ENCODE measurements at places on chromosomes 13 and 19.

DNA sequence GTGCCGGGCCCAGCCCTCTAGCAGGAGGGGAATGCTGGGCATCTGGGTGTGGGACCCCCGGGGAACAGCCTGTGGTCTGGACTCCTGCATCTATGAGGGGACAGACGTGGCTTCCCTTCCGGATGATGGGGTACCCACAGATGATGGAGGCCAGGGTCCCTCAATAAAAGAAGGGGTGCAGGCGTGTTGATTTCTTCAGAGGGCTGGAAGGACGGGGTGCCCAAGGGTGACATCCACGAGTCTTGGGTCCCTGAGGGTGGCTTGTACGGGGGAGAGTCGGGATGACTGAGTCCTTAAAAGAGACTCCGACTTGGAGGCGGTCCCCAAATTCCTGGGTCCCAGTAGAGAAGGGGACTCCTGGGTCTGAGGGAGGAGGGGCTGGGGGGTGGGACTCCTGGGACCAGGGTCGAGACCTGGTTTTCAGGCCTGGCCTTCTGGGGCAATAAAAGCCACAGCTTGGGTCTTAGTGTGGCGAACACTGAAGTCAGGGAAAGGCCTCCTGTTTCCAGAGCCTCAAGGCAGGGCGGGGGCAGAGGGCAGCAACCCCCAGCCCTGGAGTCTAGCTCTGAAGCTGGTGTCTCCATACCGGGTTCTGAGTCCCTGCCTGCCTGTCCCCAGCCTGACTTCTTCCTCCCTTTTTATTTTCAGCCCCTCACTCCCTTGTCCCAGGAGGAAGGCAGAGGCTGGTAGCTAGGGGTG, 459 bp upstream of the GRIN2D start:
- no peak for DNase-seq

DNA sequence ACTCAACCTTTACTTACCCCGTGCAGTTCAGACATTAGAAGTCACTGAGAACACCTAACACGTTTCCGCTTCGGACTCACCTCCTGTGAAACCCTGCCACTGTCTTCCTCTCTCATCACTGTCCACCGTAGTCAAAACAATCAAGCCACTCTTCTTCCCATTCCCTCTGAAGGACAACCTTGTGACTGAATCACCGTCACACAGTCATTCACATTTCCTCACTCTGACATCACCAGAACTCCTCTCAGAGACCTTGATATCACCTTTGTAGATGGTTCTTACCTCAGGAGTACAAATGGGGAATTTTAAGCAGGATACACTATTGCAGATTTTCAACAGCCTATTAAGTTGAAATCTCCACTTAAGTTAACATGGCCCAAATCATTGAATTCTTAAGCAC, 1.3 kb upstream of the KBTBD6 start:
- DNase-seq = no peak

GRCh38 chr13:31982540-31982939, 49.0 kb upstream of the FRY start:
- DNase-seq = no peak

DNA sequence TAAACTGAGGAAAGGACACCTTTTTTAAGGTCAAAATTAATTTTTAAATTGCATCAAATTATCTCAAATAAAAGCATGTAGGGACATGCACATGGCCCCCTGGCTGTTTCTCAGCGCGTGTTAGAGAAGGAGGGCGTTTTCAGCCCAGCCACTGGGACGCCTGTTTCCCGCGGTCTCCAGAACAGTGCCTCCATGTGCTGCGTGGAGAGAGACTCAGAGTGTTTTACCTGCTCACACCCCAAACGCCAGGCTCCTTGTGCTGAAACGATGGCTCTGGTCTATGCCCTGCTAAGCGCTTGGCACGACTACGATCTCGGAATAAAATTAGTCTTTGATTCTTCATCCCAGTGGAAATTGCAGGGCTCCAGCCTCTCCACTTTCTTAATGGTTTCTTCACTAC, 20.0 kb upstream of the SPACA7 start:
- DNase-seq = no peak

DNA sequence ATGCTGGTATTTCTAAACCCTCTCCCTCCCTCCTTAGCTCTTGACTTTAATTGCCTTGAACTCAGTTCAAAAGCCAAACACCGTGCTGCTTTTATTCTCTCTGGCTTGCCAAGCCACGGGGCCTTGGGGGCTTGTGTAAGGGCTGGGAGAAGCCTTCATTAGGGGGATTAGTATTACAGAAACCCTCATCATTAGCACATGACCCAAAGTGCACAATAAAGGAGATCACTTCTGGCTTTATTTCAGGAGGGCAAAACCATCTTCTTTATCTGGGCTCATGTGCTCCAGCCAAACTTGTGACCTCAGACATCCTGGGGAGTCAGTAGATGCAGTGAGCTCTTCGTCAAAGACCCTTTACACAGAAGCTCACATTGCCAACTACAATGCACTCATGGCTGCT, at the start of gene DCT:
Gene DCT (minus strand): TSS at position 67 of the 400 bp plus-strand sequence. CDS start 427 bp downstream, outside the sequence.
- no peak for DNase-seq

DNA sequence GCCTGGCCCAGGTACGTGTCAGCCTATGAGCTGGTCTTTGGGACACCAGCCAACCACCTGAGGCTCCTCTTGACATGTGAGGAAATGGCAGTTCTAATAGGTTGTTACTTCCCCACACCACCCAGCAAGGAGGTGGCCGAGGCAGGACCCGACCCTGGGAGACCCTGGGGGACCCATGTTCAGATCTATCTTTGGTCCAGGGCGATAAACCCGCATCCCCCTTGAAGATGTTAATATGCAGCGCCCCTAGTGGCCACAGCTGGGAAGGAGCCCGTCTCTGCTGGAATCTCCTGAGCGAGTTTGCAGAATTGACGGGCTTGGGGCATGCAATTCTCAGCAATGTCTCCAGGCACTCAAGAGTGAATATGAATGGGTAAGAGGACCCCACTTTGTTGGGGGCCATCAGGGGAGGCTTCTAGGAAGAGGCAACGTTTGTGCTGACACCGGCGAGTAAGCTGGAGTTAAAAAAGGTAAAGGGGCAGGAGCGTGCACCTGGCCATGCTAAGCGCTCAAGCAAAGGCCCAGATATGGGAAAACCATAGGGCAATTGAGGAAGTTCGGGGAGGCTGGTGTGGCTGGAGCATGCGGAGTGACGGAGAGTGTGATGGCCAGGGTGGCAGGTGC, 1.5 kb upstream of the MYO1F start:
- DNase-seq = peak; percentile 88

DNA sequence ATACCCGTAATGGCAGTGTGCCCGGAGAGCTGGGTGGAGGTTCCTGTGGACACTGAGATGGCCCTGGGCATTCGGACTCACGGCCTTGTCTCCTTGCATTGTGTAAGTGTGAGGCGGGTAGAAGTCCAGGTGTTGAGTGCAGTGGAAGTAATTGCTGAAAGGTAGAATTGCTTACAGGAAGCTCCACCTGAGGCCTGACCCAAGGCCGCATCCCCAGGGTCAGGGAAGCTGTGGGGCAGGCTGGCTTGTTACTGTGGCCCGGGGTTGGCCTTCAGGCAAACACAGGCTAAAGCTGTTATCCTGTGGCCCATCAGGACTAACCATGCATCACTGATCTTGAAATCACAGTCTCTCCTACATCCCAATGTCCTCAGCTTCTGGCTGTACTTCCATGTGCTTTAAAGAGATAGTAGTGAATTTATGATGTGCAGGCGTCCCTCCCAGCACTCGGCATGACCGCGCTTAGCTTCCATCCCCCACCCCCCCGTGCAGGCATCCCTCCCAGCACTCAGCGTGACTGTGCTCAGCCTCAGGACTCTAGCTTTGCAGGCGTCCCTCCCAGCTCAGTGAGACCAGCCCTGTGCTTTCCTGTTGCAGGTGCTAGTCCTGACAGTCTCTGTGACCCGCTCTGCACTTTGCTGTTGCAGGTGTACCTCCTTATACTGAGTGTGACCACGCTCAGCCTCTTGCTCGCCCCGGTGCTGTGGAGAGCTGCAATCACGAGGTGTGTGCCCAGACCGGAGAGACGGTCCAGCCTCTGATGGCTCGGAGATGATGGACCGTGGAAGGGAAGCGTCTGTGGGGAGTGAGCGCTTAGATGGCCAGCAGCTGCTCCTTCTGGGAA, 35.6 kb upstream of the TFDP1 start:
- DNase-seq = no peak

GRCh38 chr13:72617186-72617585, 110.2 kb downstream of the MZT1 start:
- no peak for DNase-seq

GRCh38 chr13:25923217-25924085, 128.4 kb downstream of the SHISA2 start:
- no peak for DNase-seq

GRCh38 chr19:28828276-28828870, 384.6 kb downstream of the UQCRFS1 start:
- no peak for DNase-seq

- DNase-seq = no peak
Observed at GRCh38 chr13:77836423-77836822, 82.2 kb downstream of the EDNRB start.

DNA sequence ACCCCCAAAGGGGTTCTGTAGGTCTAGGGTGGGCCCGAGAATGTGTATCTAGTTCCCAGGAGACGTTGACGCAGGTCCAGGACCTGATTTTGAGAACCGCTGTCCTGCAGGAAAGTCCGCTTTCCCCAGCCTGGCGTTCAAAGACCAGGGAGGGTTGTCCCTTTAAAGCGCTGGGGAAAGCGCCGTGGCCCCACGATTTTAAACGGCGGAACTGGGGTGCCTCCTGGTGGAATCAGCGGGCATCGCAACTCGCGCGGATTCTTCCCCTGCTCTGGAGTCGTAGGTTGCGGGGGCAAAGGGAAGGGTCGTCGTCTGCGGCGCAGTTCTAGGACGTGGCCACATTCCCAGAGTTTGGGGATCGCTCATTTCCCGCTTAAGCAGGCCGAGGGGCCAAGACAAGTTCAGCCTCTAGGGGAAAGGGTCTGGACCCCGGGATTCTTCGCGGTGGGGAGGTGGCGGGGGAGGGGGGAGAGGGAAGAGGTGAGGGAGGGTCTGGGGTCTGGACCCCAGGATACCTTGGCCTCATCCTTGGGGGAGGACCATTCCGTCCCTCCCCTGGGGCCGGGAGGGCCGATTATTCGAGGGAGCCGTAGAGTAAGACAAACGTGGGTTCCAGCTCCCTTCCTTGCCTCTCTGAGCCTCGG, 7.7 kb downstream of the PNMA8B start:
- peak; percentile 85 for DNase-seq

DNA sequence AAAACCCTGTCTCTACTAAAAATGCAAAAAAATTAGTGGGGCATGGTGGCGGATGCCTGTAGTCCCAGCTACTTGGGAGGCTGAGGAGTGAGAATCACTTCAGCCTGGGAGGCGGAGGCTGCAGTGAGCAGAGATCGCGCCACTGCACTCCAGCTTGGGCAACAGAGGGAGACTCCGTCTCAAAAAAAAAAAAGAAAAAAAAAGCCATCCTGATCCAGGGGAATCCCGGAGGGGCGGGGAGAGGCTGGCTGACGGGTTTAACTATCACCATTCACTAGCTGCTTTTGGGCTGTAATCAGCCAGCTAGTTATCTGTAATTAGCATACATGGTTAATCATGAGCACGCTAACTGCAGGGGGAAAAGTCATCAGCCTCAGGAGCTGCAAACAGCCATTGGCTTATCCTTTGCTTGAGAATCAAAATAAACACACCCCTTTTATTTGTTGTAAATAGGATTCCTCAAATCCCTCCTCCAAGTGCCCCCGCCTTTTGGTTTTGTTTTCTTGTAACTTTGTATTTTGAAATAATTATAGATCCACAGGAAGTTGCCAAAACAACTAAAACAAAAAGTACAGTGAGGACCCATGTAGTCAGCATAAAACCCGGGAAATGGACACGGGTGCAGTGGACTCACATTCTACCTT, 9.6 kb downstream of the FSD1 start:
- DNase-seq = no peak

DNA sequence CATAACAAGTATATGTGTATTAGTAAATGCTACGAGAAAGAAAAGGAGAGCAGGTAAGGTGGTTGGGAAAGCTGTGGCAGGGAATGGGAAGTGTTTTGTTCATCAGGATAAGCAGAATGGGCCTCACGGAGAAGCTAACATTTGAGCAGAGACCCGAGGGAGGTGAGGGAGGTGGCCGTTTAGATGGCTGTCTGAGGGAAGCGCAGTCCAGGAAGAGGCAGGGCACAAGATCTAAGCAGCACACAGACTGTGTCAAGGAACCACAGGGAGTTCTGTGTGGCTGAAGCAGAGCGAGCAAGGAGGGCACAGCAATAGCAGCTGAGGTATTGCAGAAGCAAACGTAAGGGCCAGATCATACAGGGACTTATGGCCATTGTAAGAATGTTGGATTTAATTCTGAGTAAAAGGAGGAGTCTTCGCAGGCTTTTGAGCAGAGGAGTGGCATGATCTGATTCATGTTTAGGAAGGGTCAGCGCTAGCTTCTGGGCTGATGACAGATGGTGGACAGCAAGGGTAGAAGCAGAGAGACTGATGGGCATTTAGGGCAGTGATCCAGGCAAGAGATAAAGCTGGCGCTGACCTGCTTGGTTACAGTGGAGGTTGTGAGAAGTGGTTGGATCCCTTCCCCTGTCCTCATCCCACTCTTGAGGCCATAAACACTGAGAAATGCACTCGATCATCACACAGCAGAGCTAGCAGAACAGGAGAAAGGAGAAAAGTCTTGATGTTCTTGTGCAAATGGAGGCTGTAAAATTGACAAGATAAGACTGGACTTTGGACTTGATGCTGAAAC, 199.9 kb downstream of the LACC1 start:
- DNase-seq = no peak

DNA sequence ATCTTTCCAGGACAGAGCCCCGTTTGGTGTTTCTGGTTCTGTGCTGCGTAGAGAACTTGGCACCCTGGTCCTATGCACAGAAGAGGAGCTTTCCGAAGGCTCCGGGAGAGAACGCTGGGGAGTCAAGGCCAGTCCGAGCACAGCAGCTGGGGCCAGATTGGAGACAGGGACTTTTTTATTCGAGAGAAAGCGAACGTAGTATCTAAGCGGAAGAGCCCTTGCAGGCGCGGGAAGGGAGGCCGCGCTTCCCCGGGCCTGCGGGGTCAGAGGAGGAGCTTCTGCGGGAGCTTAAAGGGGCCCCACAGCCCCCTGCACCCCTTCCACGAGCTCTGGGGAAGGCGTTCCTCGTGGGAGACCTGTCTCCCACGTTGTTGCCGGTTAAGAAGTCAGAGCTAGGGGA, 48.6 kb upstream of the ARHGEF7 start:
- DNase-seq = no peak

GRCh38 chr19:43406297-43406696, 8.4 kb upstream of the TEX101 start:
- DNase-seq = no peak

GRCh38 chr13:51590231-51590970, 6.1 kb downstream of the WDFY2 start:
- no peak for DNase-seq

GRCh38 chr13:21528616-21529015, 69.5 kb upstream of the ZDHHC20 start:
- no peak for DNase-seq

- DNase-seq = no peak
Observed at GRCh38 chr13:56189439-56189838, 951.3 kb upstream of the PRR20A start.

GRCh38 chr19:50460161-50460765, 16.0 kb upstream of the EMC10 start:
- no peak for DNase-seq
